NCI-H1092 (cell line): ENCODE measurements at places on chromosomes 2 and 18.
A peak's percentile ranks its signal among the peaks of the same experiment; 100 is the strongest.

DNA sequence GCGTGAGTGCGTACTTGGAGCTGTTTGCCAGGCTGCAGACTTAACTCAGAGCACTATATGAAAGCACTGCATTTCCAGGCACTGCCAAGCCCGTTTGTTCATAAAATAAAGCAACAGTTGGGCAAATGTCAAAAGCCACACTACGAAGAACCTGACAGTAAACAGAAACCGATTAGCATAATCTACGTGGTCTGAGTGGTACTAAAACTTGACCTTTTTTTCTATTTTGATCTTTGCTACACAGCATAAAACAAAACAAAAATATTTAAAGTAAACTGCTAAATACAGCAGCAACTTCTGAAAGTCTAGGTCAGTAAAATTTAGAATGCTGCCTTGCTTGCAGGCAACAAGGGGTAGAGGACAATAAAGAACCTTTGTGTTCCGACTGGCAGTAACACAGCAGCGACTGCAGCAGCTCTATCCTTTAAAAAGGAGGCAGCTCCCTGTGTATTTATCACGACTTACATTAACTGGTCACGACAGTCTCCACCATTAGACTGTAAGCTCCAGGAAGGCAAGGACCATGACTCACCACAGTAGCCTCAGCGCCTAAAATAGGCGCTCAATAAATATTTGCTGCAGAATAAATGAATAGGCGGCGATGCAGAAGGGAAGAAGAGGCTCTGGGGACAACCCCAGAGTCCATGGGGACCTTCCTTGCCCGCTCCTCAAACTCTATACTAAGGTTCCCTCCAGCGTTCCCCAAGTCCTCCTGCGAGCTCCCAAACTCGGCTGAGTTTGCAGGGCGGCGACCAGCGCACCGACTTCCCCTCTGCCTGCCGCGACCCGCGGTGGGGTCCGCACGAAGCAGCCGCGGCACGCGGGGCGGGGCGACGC lies 902 bp downstream of the SS18 start:
- DNase-seq: no peak

- DNase-seq: no peak
These were observed 253.7 kb downstream of the DYM start for GRCh38 chr18:49206717-49207116.

GRCh38 chr2:112915300-112916144 lies 4.6 kb downstream of the IL37 start:
- no peak for DNase-seq

DNA sequence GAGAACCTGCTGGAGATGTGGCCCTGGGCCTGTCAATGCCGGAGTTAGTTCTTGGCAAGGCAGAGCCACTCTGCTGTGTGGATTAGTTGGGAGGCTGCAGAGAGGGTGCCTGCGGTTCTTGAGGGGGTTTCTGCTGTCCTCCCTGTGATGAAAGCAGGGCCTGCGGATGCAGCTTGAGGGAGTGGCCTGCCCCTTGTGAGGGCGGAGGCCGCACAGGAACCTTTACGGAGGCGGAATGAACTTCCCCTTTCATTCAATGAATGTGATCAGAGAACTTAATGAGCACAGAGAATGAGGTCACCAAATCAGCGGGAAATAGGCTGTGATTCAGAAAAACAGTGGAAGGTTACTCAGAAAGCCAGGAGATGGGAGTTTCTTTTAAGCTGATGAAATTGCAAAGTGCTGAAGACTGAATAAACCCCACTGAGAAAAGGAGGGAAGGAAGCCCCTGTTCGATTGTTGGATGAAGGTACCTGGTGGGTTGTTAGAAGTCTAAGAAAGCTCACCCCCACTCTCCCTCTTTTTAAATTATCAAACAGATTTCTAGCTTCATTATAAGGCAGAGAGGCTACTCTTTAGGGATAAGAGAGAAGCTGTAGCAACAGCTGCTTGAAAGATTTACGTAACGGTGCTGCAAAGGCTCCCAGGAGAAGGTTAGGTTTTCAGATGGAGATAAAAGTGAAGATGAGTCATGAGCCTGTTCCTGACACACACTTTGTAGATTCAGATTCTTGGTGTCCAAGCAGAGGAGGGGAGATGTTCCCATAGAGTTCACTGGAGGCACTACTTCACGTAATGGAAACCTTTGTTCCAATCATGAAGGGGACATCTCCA lies 47.4 kb downstream of the VWA3B start:
- no peak for DNase-seq

GRCh38 chr2:123303731-123304130 lies 721.4 kb upstream of the CNTNAP5 start:
- no peak for DNase-seq

GRCh38 chr2:28406-28975 lies 17.8 kb downstream of the FAM110C start:
- no peak for DNase-seq

DNA sequence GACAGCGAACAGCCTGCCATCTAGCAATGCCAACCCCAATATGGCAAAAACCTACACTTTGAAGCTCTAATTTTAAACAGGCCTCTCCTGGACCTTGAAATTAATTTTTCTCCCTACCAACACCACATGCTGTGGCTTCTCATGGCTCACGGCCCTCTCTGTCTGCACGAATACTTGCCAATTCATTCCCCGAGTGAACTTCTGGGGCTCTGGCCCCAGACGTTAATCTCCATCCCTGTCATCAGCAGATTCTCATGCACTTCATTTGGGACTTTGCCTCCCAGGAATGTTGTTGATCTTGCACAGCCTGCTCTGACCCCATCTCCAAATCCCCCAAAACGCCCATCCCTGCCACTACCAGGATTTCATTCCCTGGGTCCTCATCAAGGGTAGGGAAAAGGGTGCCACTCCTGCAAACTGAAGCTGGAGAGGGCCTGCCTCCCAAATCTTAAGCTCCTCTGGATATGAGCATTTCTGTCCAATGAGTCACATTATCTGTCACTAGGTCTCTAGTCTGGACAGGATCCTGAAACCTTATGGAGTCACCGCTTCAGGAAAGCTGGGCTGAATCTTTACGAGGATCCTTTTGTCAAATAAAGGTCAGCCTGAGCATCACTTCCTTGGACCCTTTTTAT lies 10.4 kb downstream of the FIGLA start:
- no peak for DNase-seq

- DNase-seq: no peak
These were observed 35.8 kb upstream of the DYNAP start for GRCh38 chr18:54555286-54555685.

- no peak for DNase-seq
These were observed 35.4 kb downstream of the SULT1C4 start for GRCh38 chr2:108412995-108413710.

GRCh38 chr2:238710032-238710735 lies 137.7 kb upstream of the TWIST2 start:
- no peak for DNase-seq

DNA sequence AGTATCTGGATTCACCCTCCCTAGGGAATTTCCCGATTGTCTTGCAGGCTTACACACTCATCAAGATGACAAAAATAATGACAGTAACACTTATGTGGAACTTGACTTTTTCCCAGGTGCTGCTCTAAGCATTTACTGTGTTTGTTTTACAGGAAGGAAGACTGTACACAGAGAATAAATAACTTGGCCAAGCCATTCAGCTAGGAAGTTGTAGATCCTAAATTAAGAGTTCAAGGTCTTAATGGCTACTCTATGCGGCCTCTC lies 549 bp upstream of the DPP4 start:
- no peak for DNase-seq

GRCh38 chr2:149050188-149050587 lies 11.7 kb downstream of the LYPD6B start:
- no peak for DNase-seq

- DNase-seq: no peak
These were observed 5.9 kb downstream of the NCL start for GRCh38 chr2:231458368-231458767.

GRCh38 chr2:239086325-239087020 lies 238.6 kb downstream of the TWIST2 start:
- DNase-seq: no peak

GRCh38 chr2:118902266-118903028 lies 39.5 kb upstream of the MARCO start:
- DNase-seq: no peak

DNA sequence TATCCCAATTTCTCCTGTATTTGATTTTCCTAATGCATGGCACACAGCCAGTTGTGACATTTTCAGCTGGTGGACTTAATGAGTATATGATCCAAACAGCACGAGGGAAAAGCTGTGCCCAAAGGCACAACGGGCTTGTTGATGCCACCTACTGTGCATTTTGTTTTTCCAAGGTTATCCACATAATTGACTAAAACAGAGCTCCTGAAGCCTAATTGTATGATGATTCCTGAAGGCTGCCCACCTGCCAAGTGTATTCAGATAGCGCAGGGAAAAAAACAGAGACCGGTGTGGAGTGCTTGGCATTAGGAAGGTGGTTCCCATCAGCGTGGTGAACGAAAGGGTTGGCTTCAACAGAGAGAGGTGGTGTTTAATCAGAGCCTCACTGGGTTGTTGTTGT lies 14.9 kb downstream of the RBMS1 start:
- DNase-seq: no peak

DNA sequence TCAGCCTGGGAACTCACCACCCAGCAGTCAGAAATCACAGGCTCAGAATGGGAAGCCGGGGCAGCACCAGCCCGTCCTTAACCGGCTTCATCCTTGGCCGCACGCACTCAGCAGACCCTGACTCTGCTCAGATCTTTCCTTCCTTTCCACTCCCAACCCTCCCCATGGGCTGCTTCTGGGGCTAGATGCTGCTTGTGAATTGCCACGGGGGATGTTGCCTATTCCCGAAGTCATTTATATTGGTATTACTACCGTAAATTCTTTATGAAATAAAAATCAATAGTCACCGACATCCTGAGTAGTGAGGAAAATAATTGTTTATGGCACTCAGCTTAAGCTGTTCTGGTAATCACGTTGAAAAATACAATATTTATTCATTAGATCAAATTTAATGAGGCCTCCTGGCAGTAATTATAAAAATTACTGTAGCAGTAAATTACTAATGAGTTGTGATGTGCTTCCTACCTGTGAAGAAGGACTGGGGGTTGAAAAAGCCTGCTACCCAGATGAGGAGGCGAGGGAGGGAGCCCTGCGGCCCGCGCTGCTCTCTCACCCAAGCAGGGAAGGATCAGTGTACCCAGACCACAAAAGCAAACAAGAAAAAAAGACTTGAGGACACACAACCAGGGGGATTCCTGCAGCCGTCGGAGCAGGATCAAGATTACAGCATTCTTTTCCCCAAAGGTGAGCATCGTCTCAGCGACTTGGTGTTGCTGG lies 31.5 kb downstream of the CDCA7 start:
- DNase-seq: no peak

- no peak for DNase-seq
These were observed 27.6 kb downstream of the STAT1 start for GRCh38 chr2:190986221-190986953.

GRCh38 chr18:26286008-26286407 lies 59.8 kb downstream of the TAF4B start:
- no peak for DNase-seq

DNA sequence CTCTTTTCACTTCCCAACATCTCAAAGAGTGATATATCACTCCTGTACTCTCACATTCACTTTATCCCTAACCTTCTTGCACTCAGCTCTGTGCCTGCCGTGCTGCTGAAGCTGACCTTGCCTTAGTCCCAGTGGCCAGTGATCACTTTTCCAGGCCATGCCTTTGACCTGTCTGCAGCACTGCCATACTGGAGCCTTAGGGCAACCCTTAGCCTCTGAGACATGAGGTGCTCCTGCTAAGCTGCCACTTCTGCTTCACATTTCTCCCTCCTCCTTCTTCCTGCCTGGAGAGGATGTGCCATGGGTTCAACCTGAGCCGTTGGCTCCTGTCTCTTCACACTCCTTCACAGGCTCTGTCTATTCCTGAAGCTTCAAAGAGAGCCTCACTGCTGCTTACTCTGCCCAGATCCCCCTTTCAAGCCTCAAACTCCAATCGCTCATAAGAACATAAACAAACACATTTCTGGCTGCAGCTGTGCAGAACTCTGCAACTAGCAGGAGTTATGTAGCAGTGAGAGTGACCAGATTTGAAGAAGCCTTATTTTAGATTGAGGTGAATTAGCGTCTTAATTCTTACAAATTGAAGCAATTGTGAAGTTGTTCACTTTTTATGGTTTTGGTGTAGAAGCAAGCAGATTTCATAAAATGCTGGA lies 716.2 kb upstream of the FANCL start:
- no peak for DNase-seq

DNA sequence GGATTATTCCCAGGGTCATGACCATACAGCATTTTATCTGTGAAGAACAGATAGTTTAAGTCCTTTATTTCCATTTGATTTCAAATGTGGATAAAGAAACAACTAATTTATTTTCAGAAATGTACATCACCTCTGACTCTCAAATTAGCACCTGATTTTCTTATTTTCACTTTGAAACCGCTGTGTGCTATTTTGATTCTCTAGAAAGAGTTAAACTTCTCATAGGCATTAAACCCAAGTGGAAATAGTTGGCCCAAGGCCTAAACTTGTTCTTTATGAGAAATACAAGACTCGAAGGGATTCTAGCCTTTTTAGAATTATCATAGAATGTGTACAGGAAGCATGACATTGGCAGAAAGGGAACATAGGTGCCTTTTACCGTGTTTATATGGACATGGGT lies 41.5 kb upstream of the LTBP1 start:
- DNase-seq: no peak

DNA sequence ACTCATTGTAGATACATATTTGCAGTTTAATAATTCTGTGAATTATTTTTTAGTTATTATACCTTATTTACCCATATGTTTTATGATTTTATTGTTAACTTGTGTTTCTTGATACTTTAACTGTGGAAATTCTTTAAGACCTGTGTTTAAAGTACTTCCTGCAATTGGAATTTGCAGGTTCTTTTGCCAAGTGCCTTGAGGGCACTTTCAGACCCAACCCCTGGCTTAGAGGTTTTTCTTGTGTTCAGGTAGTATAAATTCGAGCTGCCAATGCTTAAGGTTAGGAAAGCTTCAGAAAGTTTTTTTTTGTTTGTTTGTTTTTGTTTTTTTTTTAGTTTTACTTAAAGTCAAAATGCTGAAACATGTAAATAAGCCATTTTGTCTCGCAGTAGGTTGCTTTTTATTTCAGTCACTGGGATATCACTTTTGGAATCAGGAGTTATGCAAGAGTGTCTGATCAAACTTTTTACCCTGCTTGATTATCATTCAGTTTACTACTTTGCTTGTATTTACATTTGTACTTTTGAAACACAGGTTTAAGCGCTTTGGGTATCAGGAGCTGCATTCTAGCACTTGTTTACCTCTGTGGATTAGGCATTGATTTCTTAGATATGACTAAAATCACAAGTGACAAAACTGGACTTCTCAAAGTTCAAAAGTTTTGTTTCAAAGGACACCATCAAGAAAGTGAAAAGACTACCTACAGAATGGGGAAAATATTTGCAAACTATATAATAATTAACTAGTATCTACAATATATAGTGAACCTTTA lies 31.8 kb downstream of the TDRD15 start:
- no peak for DNase-seq

DNA sequence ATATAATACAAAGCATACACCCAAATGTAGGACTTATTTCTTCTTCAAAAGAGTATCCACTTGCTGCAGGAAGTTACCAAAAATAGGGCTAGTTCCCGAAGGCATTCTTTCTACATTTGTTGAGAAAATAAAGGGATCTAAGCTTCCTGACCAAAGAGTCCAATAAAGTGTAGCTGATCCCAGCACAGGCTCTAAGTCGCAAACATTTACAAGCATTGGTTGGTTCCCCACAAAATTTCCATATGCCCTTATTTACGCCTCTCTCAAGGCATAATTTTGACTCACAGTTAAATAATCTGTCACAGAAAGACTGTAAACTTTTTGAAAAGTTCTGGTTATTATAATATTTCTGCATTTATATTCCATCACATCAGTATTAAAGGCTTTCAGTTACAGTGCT lies 1520.1 kb upstream of the ZEB2 start:
- DNase-seq: no peak

GRCh38 chr2:111121828-111122630 lies 1.3 kb downstream of the BCL2L11 start:
- DNase-seq: peak; percentile 62
